ENCODE measurements at places on chromosomes 16 and 17. TPM values are rescaled to one million over a fixed set of nuclear protein-coding genes. Genes with fewer than 3 reads are reported as not detected.

DNA sequence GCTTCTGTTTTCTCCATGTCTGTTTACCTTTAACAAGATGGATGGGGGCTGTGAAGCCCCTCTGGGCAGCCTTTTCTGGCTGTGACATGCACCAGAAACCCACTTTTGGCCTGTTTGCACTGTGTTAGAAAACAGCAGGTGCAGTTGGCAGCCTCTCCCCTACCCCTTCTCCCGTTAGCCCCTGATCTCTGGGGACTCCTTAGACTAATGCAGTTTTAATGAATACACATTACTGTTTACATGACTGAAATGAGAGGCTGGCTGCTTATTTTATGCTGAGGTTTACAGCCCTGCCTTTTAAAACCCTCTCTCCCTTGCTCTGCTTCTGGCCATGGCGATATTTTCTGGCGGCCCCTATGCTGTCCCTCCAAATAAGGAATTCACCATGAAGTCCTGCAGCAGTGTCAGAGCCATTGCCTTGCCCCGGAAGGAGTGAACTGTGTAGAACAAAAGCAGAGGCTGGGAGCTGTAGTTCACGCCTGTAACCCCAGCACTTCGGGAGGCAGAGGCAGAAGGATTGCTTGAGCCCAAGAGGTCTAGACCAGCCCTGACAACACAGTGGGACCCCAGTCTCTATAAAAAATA lies 79.3 kb downstream of the PRKCB start:
- no peak overlapping the region for H3K27ac ChIP-seq
- no peaks in the 10 kb centered on the region for H3K36me3 ChIP-seq
- no peak for DNase-seq
- H3K4me1 ChIP-seq, result no peaks in the 10 kb centered on the region

The EME1 gene
- total RNA-seq, result 0.23 TPM

GRCh38 chr17:34275881-34276280 lies 5.9 kb downstream of the CCL7 start:
- no peak overlapping the region for H3K4me3 ChIP-seq
- no peaks in the 10 kb centered on the region for H3K4me1 ChIP-seq
- no peaks in the 10 kb centered on the region for H3K27me3 ChIP-seq
- H3K27ac ChIP-seq, result no peak overlapping the region
- no peak for DNase-seq
- no peaks in the 10 kb centered on the region for H3K36me3 ChIP-seq

The CCDC40 gene
- total RNA-seq, result 19.7 TPM

The MYADML2 gene
- 0.14 TPM for total RNA-seq

- peaks cover 20% of the 10 kb centered on the region for H3K4me1 ChIP-seq
- H3K4me3 ChIP-seq, result no peak overlapping the region
- no peak for DNase-seq
- no peaks in the 10 kb centered on the region for H3K36me3 ChIP-seq
Observed at GRCh38 chr17:39677542-39678339, 9.5 kb downstream of the PNMT start.

DNA sequence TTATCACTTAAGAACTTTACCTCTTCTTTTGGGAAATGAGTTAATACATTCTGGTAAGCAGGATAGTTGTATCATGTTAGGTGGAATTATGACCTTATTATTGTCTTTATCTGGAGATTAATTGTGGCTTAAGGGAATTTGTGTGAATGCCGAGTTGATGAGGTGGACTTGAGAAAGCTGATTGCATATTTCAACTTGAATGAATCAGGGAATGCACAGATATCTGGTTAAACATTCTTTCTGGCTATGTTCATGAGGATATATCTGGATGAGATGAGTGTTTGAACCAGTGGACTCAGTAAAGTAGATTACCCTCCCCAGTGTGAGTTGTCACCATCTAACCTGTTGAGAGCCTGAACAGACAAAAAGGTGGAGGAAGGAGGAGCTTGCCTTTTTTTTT lies 326.1 kb upstream of the GOT2 start:
- no peak overlapping the region for H3K4me3 ChIP-seq
- no peaks in the 10 kb centered on the region for H3K27me3 ChIP-seq

The RECQL5 gene
- total RNA-seq, result 33.6 TPM

The RASL10B gene
- total RNA-seq, result 5.4 TPM

- no peaks in the 10 kb centered on the region for H3K4me1 ChIP-seq
- no peaks in the 10 kb centered on the region for H3K36me3 ChIP-seq
- no peaks in the 10 kb centered on the region for H3K27me3 ChIP-seq
- no peak overlapping the region for H3K4me3 ChIP-seq
- H3K27ac ChIP-seq, result no peak overlapping the region
- DNase-seq, result no peak
Observed at GRCh38 chr16:73315645-73316044, 267.7 kb upstream of the ZFHX3 start.

- no peak for DNase-seq
- peaks cover 2% of the 10 kb centered on the region for H3K4me1 ChIP-seq
- H3K4me3 ChIP-seq, result no peak overlapping the region
- H3K36me3 ChIP-seq, result no peaks in the 10 kb centered on the region
- peaks cover 2% of the 10 kb centered on the region for H3K27me3 ChIP-seq
Observed at GRCh38 chr17:29018788-29019474, 13.1 kb upstream of the SEZ6 start.

The KCNAB3 gene
- total RNA-seq, result 4.5 TPM

The DUXB gene
- total RNA-seq, result not detected

The KRTAP4-9 gene
- not detected for total RNA-seq

The MYCBPAP gene
- total RNA-seq, result 0.14 TPM

DNA sequence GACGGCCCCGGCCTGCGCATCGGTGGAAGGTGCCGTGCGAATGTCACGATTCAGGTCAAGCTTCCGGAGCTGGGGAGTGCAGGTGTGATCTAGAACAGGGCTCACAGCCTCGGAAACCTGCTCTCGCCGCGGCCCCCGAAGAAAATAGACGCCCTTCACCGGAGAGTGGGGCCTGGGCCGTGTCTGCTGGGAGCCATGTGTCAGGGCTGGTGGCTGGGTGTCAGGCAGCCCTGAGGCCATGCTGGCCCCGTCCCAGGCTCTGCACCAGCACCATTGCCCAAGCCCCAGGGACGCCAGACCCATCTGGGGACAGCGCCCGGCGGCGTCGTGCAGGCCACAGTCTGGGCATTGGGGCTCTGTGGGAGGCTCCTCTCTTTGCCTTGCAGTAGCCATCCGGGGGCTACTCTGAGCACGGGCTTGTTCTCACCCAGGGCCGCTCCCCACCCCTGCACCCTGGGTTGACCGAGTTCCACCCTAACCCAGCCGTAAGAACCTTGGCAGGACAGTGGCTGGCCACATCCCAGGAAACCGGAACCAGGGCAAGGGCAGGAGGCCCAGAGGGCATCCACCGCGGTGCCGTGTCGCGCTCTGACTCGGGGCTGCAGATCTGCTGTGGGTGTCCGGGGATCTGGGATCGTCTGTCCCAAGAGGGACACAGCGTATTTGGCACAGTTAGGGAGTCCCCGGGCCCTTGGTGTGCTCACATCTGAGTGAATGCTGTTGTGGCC lies 5.3 kb upstream of the NUDT16L1 start:
- no peaks in the 10 kb centered on the region for H3K27me3 ChIP-seq
- no peak overlapping the region for H3K27ac ChIP-seq
- H3K4me1 ChIP-seq, result no peaks in the 10 kb centered on the region
- no peaks in the 10 kb centered on the region for H3K36me3 ChIP-seq

GRCh38 chr17:40922239-40922638 lies 15.2 kb downstream of the KRT23 start:
- H3K4me1 ChIP-seq, result no peaks in the 10 kb centered on the region
- H3K36me3 ChIP-seq, result no peaks in the 10 kb centered on the region
- H3K27me3 ChIP-seq, result no peaks in the 10 kb centered on the region
- no peak overlapping the region for H3K27ac ChIP-seq

DNA sequence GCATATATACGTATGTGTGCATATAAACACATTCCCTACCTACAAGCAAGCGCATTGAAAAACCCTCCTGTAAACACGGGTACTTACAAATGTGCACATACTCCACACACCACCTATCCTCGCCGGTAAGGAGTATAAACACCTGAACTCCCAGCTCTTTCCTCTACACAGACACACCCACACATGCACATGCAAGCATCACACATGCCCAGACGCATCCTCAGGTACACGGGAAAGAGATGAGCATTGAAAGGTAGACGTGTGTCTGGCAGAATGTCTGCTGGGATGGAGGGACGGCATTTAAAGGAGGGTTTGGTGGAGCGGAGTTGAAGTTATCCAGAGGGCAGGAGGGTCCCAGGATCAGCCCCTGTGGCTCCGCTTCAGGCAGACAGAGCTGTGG lies 4.7 kb upstream of the SMTNL2 start:
- no peak overlapping the region for H3K27ac ChIP-seq
- H3K4me1 ChIP-seq, result no peaks in the 10 kb centered on the region
- H3K4me3 ChIP-seq, result no peak overlapping the region
- H3K36me3 ChIP-seq, result no peaks in the 10 kb centered on the region
- peaks cover 5% of the 10 kb centered on the region for H3K27me3 ChIP-seq

DNA sequence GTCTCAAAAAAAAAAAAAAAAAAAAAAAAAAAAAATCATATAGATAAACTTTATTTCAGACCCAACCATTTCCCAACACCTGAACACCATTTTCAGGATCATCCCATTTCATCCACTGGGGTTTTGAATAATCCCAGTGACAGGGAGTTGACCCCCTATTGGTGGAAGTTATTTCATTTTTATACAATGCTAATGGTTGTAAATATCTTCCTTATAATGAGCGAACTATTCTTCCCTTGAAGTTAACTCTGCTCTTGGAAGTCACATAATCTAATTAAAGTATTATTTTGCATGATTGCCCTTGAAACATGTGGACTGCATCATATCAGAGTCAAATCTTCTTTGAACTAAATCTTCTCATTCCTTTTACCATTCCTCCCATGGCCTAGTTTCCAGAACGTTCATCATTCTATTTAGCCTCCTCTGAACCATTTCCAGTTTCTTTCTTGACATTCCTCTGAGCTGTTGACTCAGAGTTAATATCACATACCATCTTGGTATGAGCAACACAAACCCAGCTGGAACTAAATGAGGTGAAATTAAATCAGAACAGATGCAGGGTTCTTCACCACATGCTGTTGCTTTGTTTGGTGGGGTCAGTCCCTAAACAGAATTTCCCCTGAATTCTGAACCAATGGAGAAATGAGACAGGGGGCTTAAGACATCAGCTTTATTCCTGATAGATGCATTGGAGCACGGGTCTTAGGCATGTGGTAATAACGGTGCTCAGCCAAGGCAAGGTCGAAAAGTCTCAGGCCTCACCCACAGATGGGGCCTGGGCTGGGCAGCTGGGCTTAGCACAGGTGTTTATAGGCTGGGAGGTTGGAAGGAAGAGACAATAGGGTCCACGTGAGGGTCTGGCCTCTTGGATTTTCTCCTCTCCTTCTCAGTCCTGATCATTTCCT lies 8.9 kb downstream of the HSD17B2 start:
- H3K4me3 ChIP-seq, result no peak overlapping the region
- no peaks in the 10 kb centered on the region for H3K36me3 ChIP-seq
- DNase-seq, result no peak
- no peaks in the 10 kb centered on the region for H3K4me1 ChIP-seq
- H3K27me3 ChIP-seq, result peaks cover 3% of the 10 kb centered on the region
- no peak overlapping the region for H3K27ac ChIP-seq

The GP1BA gene
- total RNA-seq, result not detected

- H3K27ac ChIP-seq, result no peak overlapping the region
- no peaks in the 10 kb centered on the region for H3K27me3 ChIP-seq
- no peak overlapping the region for H3K4me3 ChIP-seq
- no peaks in the 10 kb centered on the region for H3K36me3 ChIP-seq
- no peaks in the 10 kb centered on the region for H3K4me1 ChIP-seq
Observed at GRCh38 chr16:54647216-54647615, 283.4 kb upstream of the IRX5 start.

GRCh38 chr16:67530013-67530939 lies 1.6 kb downstream of the RIPOR1 start:
- no peaks in the 10 kb centered on the region for H3K27me3 ChIP-seq
- H3K4me1 ChIP-seq, result peaks cover 3% of the 10 kb centered on the region
- peak overlapping the region; percentile 81 for H3K27ac ChIP-seq
- DNase-seq, result peak; percentile 35

DNA sequence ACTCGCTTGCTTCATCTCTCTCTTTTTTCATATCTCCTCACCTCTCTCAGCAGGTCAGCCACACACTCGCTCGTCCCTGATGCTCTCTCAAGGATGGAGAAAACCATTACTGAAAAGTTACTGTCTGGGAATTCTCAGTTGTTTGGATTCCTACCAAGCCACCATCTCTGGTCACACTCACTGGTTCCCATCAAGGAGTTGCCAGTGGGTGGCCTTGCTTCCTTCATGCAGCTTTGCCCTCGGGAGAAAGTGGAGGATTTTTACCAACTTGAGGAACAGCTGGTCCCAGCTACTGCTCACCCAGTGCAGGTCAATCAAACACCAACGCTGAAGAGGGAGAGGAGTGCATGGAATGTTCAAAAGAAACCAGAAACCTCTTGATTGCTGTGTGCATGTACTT lies 25.3 kb downstream of the MEOX1 start:
- H3K4me1 ChIP-seq, result peaks cover 8% of the 10 kb centered on the region
- H3K36me3 ChIP-seq, result no peaks in the 10 kb centered on the region
- H3K27ac ChIP-seq, result no peak overlapping the region
- no peaks in the 10 kb centered on the region for H3K27me3 ChIP-seq

GRCh38 chr16:21277927-21278706 lies at the start of gene CRYM:
Gene CRYM (minus strand): TSS chr16:21278290. CDS start chr16:21278251, 39 bp downstream.
- peak within 1 kb of the TSS; percentile 36 for H3K4me3 ChIP-seq
- no peaks in the 10 kb centered on the region for H3K36me3 ChIP-seq
- H3K27ac ChIP-seq, result peak within 1 kb of the TSS; percentile 40

GRCh38 chr17:36705874-36706731 lies 104.7 kb downstream of the MRM1 start:
- no peaks in the 10 kb centered on the region for H3K27me3 ChIP-seq
- no peak overlapping the region for H3K27ac ChIP-seq
- DNase-seq, result no peak
- H3K4me3 ChIP-seq, result no peak overlapping the region
- H3K36me3 ChIP-seq, result no peaks in the 10 kb centered on the region

DNA sequence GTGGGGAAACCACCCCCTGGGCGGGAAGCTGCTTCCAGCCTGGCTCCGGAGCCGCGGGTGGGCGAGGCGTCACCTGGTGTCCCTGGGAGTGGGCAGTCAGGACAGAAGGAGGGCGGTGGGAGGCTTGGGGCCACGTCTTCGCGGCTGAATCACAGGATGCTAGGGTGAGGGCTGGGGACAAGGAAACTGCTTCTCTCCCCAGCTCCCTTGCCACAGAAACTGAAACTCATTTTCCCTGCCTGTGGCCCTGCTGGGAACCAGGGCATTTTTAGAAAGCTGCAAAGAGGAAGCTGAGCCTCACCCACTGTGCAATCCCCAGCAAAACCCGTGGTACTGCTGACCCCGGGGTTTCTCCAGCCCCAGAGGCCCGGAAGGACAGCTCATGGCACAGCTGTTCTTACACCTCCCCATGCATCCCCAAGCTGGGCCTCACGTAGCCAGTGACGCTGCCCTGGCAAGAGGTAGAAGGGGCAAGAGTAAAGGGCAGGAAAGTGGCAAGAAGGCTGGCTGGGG lies 8.2 kb downstream of the RHBDF2 start:
- peak overlapping the region; percentile 37 for H3K27ac ChIP-seq
- no peak for DNase-seq
- no peaks in the 10 kb centered on the region for H3K27me3 ChIP-seq
- H3K4me1 ChIP-seq, result peaks cover 9% of the 10 kb centered on the region
- no peaks in the 10 kb centered on the region for H3K36me3 ChIP-seq
